PC-3 (cell line): ENCODE measurements at places on chromosomes 3 and 15. TPM values are rescaled to one million over a fixed set of nuclear protein-coding genes. Genes with fewer than 3 reads are reported as not detected.

The SEC22A gene
- 34.3 and 37.9 TPM in 2 replicates for total RNA-seq

The PLA2G4F gene
- 5.5 and 5.8 TPM in 2 replicates for total RNA-seq

The IL17RB gene
- total RNA-seq: 2.3 TPM in 2 replicates

DNA sequence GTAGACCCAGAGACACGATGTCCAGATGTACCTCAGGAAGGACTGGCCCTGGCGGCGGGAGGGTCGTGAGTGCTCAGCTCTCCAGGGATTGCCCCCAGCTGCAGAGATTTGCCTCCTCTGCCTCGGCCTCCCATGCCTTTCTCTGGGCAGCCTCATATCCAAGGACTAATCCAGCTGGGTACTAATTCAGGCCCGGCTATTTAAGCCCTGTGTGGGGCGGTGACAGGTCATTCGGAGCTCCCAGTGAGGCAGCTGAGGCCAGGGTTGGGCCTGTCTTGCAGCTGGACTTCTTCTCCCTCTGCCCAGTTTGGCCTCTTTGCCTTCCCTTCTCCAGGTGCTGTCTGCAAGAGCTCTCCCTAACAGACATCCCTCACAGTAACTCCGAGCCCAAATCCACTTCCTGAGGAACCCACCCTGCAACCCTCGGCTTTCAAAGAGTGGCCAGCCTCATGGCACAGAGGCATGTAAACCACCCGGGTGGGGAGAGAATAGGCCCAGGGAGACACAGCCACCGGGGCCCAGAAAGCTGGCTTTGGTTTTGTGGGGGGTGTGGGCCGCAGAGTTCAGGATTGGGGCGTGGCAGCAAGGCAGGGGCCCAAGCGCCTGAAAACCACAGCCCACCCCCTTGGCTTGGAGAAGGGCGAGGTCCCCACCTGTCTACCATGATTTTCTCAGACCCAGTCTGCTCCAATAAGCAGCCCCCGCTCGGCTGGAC is 85.8 kb downstream of the PPCDC start:
- DNase-seq: no peak

- peak; percentile 33 for DNase-seq
Observed at GRCh38 chr15:52217186-52217585, 26.0 kb upstream of the GNB5 start.

- no peak for DNase-seq
Observed at GRCh38 chr15:41671656-41672648, 11.7 kb downstream of the MGA start.

- DNase-seq: no peak
Observed at GRCh38 chr3:74288761-74289160, 325.7 kb downstream of the CNTN3 start.

- DNase-seq: no peak
Observed at GRCh38 chr3:27176256-27176655, 192.9 kb downstream of the NEK10 start.

- DNase-seq: no peak
Observed at GRCh38 chr3:63945558-63946096, 33.4 kb upstream of the SCAANT1 start.
